ENCODE measurements at places on chromosomes 2 and 18. TPM values are rescaled to one million over a fixed set of nuclear protein-coding genes. Genes with fewer than 3 reads are reported as not detected.

GRCh38 chr2:240232264-240232915 lies 91.9 kb upstream of the OTOS start:
- no peak for DNase-seq

Gene PCARE
- 1.4 TPM for total RNA-seq

DNA sequence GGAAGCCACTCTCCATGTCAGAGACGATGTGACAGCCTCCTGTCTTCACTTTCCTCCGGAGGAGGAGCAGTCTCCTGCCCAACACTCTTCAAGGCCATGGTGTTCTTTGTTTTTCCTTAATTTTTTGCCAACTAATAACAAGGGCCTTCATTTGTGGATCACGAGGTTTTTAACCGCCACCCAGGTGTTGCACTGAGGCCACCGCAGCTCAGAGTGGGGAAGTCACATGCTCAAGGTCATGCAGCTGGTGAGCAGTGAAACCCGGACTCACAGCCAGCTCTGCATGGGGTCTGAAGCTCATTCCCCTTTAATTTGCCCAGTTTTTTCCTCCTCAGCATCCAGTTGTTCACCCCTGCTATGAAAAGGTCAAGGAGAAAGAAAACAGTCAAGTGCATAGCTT lies 19.6 kb downstream of the ENOSF1 start:
- DNase-seq, result no peak

DNA sequence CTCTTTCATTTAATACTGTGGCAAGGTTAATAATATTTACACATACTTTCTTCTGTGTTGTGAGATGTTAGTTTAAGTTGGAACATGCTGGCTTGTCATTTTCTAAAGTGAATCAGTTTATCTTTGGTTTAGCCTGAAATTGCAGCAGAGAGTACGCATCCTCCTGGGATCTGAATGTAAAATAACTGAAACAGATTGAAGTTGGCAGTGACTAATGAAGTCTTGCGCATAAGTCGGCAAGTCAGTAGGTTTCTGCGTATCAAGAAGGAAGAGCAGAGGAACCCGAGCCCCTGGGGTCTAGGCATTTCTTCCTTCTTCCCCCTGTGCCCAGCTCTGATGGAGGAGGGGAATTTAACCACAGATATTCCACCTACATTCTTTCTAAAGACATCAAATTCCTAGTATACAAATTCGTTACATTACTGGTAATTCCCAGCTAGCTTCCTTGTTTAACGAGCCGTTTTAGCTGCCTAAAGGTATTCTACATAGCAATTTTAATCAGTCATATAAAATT lies 392.1 kb upstream of the RAB12 start:
- no peak for DNase-seq

Gene CREG2
- 3.6 TPM for total RNA-seq

DNA sequence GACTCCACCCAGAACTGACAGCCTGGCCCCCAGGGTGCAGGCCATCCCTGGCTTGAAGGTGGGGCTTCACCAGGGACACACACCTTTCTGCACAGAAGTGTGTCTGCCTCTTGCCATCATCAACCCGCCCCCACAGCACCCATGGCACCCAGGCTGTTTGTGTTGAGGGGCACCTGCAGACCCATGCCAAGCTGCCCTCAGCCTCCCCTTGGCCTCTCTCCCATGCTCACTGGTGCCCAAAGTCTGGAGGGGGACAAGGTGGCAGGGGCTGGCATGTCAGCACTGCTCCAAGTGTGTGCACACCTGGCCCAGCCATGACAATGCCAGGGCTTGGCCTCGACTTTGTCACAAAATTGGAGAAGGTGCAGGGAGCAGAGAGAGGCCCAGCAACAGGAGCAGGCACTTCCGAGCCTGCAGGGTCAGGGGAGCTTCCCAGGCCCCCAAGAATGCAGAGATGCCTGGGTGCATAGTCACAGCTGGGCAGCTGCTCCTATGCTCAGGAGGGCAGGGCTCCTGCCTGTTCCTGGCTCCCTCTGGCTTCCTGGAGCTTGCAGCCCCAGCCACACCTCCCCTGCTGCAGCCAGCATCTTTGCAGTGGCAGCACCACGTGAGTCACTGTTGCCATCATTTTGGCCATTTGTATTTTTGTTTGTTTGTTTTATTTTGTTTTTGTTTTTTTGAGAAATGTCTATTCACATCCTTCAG lies 280.6 kb upstream of the UBE2E3 start:
- DNase-seq, result no peak

- DNase-seq, result no peak
Measured at GRCh38 chr2:33614190-33614589, 15.1 kb upstream of the FAM98A start.

Data from umbilical cord (tissue), 2 donors.